CD14-positive monocyte (primary cell): ENCODE measurements at places on chromosomes 7 and 10.

DNA sequence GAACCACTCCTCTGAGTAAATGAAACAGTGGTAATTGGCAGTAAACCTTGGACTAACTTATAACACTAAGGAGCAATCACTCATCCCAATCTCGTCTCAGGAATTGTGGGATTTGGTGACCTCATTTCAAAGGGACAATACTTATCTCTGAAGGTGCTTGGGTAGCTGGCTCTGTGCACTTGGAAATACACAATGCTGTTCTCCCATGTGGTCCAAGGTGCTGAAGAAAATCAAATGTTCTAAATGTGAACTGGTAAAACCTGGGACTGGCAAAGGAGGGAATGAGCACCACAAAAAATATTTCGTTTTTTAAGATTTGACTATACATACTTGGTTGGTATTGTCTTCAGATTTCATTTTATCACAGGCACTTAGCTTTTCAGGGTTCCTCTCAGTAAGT, 1193.0 kb downstream of the SORCS1 start:
- DNase-seq, result no peak

GRCh38 chr7:84844771-84845170, 342.1 kb downstream of the SEMA3D start:
- DNase-seq, result no peak

GRCh38 chr7:81053623-81054022, 134.8 kb upstream of the SEMA3C start:
- DNase-seq, result no peak

GRCh38 chr10:121183236-121183635, 332.1 kb downstream of the WDR11 start:
- no peak for DNase-seq

- DNase-seq, result no peak
Measured at GRCh38 chr10:80414142-80414895, 6.0 kb downstream of the PRXL2A start.

GRCh38 chr7:35800718-35801391, at the start of gene SEPTIN7:
SEPTIN7 (plus strand) TSS chr7:35801057; CDS start chr7:35801210, 153 bp downstream.
- DNase-seq, result peak; percentile 100

- no peak for DNase-seq
Measured at GRCh38 chr10:49012603-49013002, 73.0 kb upstream of the LRRC18 start.

- DNase-seq, result no peak
Measured at GRCh38 chr7:139246905-139247304, 15.9 kb downstream of the UBN2 start.

DNA sequence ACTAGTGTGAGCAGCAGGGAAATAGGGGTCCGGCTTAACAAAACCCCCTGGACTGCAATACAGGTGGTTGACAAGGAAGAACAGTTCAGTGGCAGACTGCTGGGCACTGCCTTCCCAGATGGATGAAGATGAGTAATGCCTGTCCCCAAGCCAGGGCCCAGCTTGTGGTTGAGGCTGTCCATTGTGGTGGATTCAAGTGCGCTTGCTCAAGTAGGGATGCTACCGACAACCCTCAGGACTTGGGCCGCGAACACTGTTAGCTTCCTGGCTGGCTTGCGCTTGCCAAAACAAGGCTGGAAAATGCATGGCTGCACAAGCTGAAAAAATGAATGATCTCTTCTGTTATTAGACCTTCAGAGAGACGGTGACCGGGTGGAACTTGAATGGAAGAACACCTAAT, 116.1 kb upstream of the ACBD5 start:
- no peak for DNase-seq

GRCh38 chr7:44309271-44310091, 15.9 kb downstream of the CAMK2B start:
- DNase-seq, result no peak

- peak; percentile 68 for DNase-seq
Measured at GRCh38 chr10:113680190-113681111, 739 bp downstream of the CASP7 start.

GRCh38 chr7:41696323-41696916, 6.5 kb downstream of the INHBA start:
- peak; percentile 32 for DNase-seq

DNA sequence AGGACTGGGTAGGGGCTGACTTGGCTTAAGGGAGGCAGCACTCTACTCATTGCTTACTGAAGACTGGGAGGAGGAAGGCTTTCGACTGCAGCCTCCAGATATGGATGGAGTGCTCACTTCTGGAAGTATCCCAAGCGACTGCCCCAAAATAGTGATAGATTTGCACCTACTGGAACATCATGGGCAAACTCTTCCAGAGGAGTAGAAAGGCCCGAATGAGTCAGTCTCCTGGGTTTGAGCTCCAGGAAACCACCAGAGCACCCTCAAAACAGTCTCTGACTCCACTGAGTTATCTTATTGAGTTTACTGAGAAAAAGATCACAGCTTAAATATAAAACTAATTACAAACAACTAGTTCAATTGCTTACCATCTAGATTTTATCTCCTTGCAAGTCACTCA, 37.2 kb upstream of the PDLIM1 start:
- DNase-seq, result no peak

- DNase-seq, result no peak
Measured at GRCh38 chr10:92111336-92111939, 179.4 kb downstream of the CPEB3 start.

GRCh38 chr10:132698761-132699391, 87.1 kb downstream of the NKX6-2 start:
- no peak for DNase-seq

DNA sequence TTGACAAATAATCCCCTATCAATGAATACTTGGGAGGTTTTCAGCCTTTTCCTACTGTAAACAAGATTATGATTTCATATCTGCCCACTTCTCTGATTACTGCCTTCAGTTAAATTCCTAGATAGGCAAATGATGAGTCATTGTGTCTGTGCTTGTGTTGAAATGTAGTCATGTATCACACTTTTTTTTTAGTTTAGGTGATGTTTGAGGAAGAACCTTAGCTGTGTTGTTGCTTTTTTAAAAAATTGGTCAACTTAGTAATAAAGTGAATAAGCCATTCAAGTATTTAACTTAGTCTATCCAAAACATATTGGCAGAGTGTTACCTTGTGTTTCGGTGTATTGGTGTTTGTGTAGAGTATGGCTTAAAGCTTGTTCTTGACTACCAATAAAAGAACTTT, 60.0 kb downstream of the WAC start:
- DNase-seq, result peak; percentile 76
